Activated naive CD4-positive, alpha-beta T cell treated with anti-CD3 and anti-CD28 coated beads, Interleukin-2, amount 50 U/mL, for 72 hours (primary cell): ENCODE measurements at places on chromosomes 2 and 18.

GRCh38 chr2:109229094-109229675 is 100.2 kb downstream of the SH3RF3 start:
- DNase-seq: no peak

- no peak for DNase-seq
These were observed 103.4 kb downstream of the ALPK2 start for GRCh38 chr18:58525517-58525916.

- no peak for DNase-seq
These were observed 2.3 kb upstream of the PTPN18 start for GRCh38 chr2:130353291-130354138.

DNA sequence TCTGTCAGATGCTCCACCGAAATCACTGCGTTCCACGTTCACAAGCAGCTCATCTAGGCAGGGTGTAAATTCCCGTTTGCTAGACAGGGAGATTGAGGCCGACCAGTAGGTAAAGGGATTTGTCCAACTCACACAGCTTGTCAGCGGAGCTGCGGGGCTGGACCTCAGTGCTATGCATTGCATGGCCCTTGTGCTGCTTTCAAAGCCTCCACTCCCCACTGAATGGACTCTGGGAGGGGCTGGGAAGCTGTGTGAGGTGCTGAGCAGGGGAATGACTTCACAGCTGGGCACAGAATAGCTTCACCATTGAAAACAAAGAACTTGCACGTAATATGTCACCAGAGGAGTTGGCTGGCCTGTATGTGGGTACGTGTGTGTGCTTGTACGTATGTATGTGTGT is 21.4 kb downstream of the CELF4 start:
- no peak for DNase-seq

DNA sequence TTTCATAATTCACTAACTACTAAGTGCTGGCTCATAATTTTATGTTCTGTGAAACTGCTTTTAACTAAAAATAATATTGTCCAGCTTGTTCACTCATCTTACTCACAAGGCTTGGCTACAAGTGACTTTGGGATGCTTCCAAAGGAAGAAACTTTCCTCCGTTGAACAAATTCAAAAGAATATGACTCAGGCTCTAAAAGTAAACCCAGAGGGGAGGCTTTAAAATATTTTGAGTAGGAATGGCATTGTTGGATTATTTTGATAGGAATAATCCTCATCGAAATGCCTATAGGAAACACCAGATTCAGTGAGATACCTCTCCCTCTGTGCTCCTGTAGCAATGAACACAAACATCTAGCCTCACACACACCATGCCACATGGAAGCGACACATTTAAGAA is 25.2 kb upstream of the TLK1 start:
- DNase-seq: no peak

DNA sequence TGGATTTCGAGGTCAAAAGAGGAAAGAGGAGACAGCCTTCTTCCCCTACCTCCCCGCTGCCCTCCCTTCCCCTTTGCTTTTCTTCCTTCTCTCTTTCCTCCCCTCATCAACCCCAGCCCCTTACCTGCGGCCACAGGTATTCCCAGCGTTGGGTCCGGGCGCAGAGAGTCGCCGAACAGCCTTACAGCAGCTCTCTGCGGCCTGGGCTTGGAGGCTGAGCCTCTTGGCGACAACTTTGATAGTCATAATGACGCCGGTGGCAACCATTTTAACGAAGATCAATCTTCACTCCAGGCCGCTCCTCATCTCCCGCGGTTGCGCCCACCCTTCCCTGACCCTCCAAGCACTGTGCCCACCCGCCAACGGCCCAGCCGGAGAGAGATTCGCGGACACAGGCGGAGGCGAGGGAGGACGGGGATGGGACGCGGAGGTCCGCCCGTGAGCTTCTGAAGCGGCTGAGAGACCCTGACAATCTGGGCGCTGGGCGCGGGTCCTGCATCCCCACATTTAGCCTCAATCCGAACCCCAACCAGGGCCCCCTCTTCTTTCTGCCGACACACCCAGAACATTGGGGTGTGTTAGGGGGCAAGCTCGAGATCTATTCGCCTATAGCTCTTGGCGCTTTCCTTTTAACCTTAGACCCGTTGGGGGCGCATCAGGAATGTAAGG is 1.5 kb upstream of the EVX2 start:
- DNase-seq: no peak

- no peak for DNase-seq
These were observed 29.6 kb downstream of the TCF7L1 start for GRCh38 chr2:85162746-85163301.
